ENCODE measurements at places on chromosomes 12 and 14. TPM values are rescaled to one million over a fixed set of nuclear protein-coding genes. Genes with fewer than 3 reads are reported as not detected.

BICDL1 gene
- total RNA-seq: 35.6 TPM

PTCSC3 gene
- total RNA-seq: not detected

CCDC38 gene
- total RNA-seq: not detected

BCAT1 gene
- total RNA-seq: 44.8 TPM

DDN gene
- total RNA-seq: 23.6 TPM

CLEC1B gene
- 1.1 TPM for total RNA-seq
